ENCODE measurements at places on chromosomes 1 and 21. TPM values are rescaled to one million over a fixed set of nuclear protein-coding genes. Genes with fewer than 3 reads are reported as not detected.

ITLN2 gene
- polyA plus RNA-seq: not detected

KLF17 gene
- 0.20 TPM for polyA plus RNA-seq

POLR3GL gene
- polyA plus RNA-seq: 23.3 TPM

MMEL1 gene
- polyA plus RNA-seq: 0.60 TPM

BNIPL gene
- 0.10 TPM for polyA plus RNA-seq

STUM gene
- 0.01 TPM for polyA plus RNA-seq

NTMT2 gene
- polyA plus RNA-seq: not detected
